ENCODE measurements at places on chromosomes 1 and 21.

GRCh38 chr1:165637427-165637826 is 6.4 kb downstream of the MGST3 start:
- no peak for DNase-seq

- DNase-seq: no peak
Measured at GRCh38 chr1:26959722-26960624, at the start of gene KDF1. Gene KDF1, minus strand, starts transcription at chr1:26960468. Its CDS starts 8,088 bp downstream, at chr1:26952380.

DNA sequence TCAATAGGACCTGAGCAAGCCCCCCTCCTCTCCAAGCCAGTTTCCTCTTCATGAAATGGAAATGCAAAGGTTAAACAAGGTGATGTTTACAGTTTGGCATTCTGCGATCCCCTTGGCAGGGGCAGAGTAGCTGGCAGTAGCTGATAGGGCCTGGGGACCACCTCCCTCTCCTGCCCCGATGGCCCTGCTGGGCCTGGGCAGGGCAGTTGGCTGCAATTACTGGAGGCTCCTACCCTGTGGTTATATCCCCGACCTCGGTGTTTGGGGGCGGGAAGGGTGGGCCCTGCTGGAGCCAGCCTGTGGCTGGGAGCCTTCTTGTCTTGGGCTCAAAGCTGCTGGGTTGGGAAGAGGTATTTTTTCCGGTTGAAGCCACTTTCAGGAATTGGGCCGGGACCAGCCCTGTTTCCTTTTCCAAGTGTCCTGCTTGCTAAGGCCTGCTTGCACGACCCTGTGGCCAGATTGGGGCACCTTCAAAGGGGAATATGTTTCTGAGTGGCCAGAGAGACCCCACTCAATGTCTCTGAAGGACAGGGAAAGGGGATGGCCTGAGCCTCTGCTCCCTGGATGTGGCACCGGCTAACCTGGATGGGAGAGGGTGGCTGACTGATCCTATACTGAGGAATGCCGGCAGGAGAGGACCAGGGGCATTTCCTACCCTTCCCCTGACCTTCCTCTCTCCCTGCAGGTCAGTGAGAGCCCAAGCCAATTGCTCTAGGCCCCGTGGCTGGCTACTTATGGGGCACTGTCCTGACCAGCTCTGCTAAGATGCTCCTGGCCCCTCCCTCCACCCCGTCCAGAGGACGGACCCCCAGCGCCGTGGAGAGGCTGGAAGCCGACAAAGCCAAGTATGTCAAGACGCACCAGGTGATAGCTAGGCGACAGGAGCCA is 1.9 kb downstream of the FAM110D start:
- DNase-seq: no peak

- DNase-seq: no peak
Measured at GRCh38 chr1:8382051-8382505, 64.2 kb downstream of the SLC45A1 start.

GRCh38 chr1:169604781-169605560 is 18.7 kb upstream of the F5 start:
- peak; percentile 94 for DNase-seq

GRCh38 chr1:90501281-90501680 is 215.8 kb downstream of the BARHL2 start:
- DNase-seq: no peak

DNA sequence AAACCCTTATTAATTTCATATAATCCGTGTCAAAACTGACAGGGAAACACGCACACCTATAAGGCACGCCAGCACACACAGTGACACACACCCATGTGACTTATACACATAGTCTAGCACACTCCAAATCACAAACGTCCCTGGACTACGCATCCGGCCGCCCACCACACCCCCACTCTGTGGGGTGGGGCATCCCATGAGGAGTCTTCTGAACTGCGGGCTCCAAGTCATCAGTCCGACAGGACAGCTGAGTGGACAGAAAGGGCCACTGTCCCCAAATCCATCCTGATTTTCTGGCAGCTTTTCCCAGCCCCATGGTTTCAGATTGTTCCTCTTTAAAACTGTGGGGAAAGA is 829 bp downstream of the PEA15 start:
- DNase-seq: peak; percentile 64

- no peak for DNase-seq
Measured at GRCh38 chr1:206816390-206817287, 44.3 kb upstream of the IL10 start.

DNA sequence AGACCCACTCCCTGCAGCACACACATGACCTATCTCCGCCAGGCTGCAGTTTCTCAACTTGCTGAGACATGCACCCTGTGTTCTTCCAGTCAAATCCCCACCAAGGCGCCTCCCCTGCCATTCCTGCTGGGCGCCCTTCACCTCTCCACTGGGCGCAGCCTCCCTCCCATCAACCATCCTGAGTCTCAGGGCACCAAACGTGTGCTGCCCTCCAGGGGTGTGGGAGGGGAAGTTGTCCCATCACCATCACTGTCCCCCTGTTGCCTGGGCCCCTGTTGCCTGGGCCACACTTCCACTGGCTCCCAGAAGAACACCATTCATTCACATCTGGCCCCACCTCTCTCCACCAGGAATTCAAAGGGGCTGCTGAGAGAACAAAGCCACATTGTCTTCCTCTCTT is 44.9 kb upstream of the EFHD2 start:
- peak; percentile 18 for DNase-seq

DNA sequence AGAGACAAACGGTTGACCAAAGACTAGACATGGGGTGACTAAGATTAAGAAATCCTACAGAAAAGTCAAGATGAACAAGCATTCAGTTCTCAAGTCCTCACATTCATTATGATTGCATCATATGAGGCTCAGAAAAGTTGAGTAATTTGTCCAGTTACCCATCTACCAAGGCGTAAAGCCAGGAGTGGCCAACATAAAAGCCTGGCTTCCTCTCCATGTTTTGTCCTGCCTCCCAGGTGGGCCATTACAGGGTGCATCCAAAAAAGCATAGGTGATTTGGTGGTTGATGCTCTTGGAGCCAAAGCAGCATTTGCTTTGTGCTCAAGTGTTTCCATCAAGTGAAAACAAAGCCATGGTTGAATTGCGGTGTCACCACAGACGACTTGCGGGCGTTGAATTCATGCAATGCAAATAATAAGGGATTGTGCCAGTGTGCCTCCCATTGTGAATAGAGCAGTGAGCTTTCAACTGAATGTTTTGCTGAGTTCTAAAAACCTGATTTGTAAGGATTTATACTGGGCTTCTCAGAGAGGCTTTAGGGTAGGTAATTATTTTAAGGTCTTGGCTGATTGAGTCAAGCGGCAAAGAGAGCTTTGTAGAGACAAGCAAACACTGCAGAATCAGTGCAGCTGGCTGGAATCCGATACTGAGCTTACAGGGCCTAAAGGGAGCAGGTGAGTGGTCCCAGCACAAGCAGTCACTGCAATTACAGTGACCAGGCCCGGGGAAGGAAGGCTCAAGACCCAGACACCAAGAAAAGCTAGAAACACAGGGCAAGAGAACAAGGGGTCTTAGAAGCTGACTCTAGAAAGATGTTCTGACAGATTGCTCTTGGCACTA is 54.1 kb downstream of the KCNJ15 start:
- DNase-seq: peak; percentile 91

GRCh38 chr1:185300152-185300551 is 16.9 kb downstream of the IVNS1ABP start:
- no peak for DNase-seq

- DNase-seq: no peak
Measured at GRCh38 chr1:111786669-111787207, 31.0 kb downstream of the DDX20 start.

GRCh38 chr1:16085522-16085921 is 12.1 kb upstream of the FAM131C start:
- DNase-seq: no peak

DNA sequence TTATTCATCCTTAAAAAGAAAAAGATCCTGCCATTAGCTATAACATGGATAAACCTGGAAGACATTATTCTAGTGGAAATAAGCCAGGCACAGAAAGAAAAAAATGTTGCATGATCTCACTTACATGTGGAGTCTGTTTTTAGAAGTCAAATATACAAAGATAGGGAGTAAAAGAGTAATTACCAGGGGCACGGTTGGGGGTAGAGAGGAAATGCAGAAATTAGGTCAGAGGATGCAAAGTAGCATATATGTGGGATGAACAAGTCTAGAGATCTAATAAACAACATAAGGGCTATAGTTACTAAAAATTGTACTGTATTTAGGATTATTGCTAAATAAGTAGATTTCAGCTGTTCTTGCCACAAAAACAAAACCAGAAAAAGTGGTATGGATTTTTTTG is 61.4 kb upstream of the CD53 start:
- no peak for DNase-seq

DNA sequence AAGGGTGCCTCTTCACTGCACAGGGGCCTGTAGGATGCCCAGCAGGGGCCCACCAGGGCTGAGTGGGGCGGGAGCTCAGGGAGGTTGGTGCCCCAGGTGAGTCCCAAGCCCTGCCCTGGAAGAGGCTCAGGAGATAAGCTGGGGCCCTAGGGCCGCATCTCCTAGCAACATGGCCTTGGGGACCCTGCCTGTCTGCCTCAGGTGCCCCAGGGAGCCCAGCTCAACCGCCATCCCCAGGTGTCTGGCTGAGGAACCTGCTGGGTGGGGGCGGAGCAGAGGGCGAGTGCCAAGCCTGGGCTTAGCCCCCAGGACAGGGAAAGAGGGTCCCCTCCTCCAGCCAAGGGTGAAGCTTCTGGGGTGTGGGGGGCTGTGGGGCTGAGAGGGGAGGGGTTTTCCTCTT is 54.8 kb downstream of the FOXO6 start:
- DNase-seq: no peak

DNA sequence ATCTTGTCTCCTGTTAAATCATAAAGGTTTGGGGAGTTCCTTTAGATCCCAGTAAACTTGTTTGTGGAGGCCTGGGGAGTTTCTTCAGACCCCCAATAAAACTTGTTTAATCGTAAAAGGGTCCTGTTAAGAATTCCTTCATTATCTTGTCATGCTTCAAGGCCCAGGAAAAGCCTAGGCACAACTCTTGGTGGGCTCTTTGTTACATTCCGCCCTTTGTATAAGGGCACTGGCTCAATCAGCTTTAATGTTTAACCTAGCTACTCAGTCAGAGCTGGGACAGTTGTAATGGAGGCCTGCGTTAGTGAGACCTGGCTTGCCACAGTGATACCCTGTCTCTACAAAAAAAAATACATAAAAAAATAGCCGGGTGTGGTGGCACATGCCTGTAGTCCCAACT is 77.2 kb downstream of the MPZL1 start:
- no peak for DNase-seq

DNA sequence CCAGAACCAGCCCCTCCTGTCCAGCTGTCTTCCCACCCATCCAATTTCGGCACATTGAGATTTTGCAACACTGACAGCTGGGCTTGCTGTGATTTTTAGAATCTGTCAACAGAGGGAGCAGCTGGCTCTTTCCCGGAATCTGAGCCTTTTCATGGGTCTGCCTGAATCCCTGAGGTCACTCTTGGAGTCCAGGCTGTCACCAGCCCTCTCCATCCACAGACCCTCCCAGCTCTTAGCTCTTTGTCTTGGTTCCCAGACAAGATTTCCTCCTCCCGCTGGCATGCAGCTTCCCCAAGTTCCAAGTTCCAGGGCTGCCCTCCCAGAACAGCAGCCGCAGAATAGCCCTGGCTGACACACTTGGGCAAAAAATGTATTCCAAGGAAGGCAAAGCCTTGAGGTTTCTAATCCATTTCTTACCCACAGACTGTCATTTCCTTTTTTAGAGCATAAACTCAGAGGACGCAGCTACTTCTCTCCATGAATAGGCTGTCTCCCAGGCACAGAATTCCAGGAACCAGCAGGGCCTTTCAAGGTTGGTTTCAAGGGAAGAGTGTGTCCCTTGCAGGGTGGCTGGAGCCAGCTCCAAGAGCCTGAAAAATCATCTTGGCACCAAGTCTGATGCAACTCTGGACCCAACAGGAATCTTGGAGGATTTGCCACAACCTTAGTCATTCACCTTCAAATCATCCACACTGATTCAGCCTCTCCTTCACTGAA is 7.1 kb upstream of the TMEM61 start:
- no peak for DNase-seq

- no peak for DNase-seq
Measured at GRCh38 chr1:17032741-17033140, 21.0 kb upstream of the ATP13A2 start.

DNA sequence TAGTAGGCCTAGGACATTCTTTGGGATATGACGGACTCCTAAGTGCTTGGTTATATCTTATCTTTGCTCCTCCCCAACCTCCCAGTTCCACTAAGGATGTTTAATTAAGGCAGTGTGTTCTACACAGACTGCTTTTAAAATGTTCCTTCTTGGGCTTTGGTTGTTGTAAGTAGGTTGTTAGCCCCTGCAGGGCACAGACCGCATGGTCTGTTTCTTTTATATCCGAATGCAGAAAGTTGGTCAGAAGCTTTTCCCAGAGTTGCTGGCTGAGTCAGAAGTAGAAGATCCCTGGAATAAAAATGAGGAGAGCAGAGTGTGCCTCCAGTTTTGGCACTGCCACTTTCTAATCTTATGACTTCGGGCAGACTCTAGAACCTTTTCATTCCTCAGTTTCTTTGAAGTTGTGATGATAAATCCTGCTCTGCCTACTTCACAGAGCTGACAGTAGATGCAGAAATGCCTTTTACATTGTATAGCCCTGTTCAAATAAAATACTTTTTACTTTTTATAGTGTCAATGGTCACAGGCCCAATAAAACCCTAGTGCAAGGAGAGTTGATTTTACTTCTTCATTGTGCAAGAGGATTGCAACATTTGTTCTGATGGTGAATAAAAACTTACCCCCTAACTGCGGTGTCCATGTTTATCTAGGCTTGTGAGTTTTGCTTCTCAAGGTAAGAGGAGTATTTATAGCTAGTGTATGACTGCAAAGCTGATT is 18.4 kb downstream of the FMN2 start:
- DNase-seq: no peak

GRCh38 chr1:22804969-22805671 is 94.5 kb downstream of the EPHB2 start:
- no peak for DNase-seq

DNA sequence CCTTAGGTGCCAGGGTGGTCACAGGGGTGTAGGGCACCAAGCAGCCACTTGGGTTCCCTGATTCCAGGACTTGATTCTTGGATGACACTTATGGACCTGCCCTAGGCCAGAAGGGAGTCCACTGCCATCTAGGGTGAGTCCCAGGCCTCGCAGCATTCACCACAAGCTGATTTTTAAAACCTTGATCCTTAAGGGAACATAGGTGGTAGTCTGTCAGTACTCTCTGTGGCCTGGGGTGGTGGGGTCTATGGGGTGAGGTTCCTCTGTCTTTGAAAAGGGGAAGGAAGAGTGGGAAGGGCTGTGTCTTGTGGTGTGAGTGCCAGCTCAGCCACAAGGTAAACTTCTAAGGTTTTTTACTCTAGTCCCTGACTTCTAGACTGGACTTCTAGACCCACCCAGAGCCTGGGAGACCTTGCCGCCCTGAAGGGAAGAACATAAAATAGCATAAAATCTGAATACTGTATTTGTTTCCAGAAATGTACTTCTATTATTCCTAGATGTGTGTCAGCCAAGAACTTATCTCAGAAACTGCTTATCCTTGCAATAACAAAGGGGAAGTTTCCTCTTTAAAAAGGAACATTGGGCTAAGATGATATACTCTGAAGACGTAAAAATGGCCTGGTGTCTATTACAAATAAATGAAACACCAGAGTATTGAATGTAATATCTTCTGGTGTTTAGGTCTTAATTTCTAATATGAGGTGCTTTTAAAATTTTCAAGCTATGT is 757.3 kb downstream of the LTN1 start:
- peak; percentile 68 for DNase-seq

GRCh38 chr1:92365378-92366039 is 66.7 kb downstream of the RPAP2 start:
- DNase-seq: no peak

Data from CD14-positive monocyte (primary cell).